Breast epithelium (tissue), 4 donors: ENCODE measurements at places on chromosomes 16 and 17. TPM values are rescaled to one million over a fixed set of nuclear protein-coding genes. Genes with fewer than 3 reads are reported as not detected.

The SMIM36 gene
- not detected for total RNA-seq

The AOC2 gene
- total RNA-seq: 1.8 TPM

The TBC1D24 gene
- total RNA-seq: 22.0 TPM

The PIMREG gene
- total RNA-seq: not detected

The WWP2 gene
- total RNA-seq: 46.5 TPM

The EEF2K gene
- 30.0 TPM for total RNA-seq

The ADAMTS18 gene
- 20.6 TPM for total RNA-seq

The SLC5A10 gene
- 0.29 TPM for total RNA-seq

The KRT40 gene
- not detected for total RNA-seq

The CACNG3 gene
- not detected for total RNA-seq

The CDT1 gene
- 3.3 TPM for total RNA-seq

The MYH8 gene
- not detected for total RNA-seq

The XYLT1 gene
- 13.8 TPM for total RNA-seq
